AG09319 (cell line): ENCODE measurements at places on chromosomes 5 and 9.

DNA sequence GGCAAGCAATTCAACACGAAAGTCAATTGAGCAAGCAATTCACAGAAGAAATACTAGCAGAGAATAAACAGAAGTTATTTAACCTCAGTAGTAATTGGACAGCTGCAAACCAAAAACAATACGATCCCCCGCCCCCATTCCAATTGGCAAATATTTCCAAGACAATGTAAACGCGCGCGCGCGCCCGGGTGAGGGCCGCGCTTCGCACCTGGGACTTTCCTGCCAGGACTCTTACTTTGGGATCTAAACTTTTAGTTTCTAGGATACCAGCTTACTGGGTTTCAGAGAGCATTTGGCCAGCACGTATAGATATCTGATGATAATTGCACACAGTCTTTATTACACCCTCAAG lies 8.6 kb downstream of the RUFY1 start:
- DNase-seq = no peak

GRCh38 chr5:31731016-31731415 lies 92.1 kb downstream of the PDZD2 start:
- no peak for DNase-seq

- DNase-seq = no peak
These were observed at the start of gene ABCA2 for GRCh38 chr9:137027369-137028262. ABCA2 (minus strand) TSS chr9:137028237; CDS start chr9:137028140, 97 bp downstream.

GRCh38 chr9:133664173-133665050 lies 28.2 kb downstream of the DBH start:
- no peak for DNase-seq

- no peak for DNase-seq
These were observed 15.1 kb downstream of the PRKACG start for GRCh38 chr9:68998812-68999211.

- no peak for DNase-seq
These were observed 123.7 kb downstream of the C9orf50 start for GRCh38 chr9:129497005-129497812.

DNA sequence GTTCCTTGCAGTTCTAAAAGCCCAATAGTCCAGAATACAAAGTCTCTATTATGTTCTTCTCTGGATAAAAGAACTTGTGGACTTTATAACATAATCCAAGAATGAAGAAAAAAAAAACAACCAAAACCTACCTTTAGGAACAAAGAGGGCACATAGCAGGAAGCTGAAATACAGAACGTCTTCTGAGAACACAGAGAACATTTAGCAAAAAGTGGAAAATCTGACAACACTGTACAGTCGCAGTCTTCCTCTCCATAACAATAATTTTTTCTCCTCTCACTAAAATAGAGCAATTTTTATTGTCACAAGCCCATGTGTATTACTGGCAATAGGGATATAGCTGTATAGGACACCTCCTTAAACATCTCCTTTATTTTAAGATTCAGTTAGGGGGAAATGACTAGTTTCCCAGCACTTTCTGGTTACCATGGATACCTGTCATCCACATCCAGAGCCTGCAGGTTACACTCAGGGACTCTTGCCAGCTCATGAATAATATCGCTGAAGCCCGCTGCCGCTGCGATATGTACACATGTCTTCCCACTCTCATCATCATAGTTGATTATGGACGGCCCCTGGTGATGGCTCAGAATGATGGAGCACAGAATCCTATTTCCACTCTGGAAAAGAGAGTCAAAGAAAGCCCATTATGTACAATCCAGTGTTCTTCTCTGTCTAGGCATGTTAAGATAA lies 106.5 kb downstream of the ANKRD55 start:
- DNase-seq = no peak

GRCh38 chr5:112061666-112062065 lies 304.7 kb upstream of the NREP start:
- no peak for DNase-seq

GRCh38 chr5:172931001-172931536 lies 28.2 kb upstream of the RPL26L1 start:
- peak; percentile 82 for DNase-seq

- DNase-seq = peak; percentile 92
These were observed 250.0 kb downstream of the NR3C1 start for GRCh38 chr5:143153332-143154119.

DNA sequence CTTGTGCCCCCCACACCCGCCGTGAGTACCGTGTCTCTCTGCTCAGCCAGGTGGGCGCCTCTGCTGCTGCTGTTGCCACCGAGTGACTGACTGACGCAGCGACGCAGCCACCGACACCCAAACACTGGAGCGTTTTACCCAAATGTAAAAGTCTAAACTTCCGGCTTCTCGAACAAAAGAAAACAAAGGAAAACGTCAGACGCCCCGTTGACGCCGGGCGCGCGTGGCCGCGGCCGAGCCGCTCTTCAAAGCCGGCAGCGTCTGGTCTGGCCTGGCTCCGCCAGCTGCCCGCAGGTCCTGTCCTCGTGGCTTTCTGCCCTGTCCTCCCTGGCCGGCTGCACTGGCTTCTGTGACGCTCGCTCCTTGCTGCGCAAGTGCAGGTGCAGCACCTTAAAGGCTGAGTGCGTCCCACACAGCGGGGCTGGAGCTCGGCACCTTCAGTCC lies 41.4 kb upstream of the CLPTM1L start:
- no peak for DNase-seq

DNA sequence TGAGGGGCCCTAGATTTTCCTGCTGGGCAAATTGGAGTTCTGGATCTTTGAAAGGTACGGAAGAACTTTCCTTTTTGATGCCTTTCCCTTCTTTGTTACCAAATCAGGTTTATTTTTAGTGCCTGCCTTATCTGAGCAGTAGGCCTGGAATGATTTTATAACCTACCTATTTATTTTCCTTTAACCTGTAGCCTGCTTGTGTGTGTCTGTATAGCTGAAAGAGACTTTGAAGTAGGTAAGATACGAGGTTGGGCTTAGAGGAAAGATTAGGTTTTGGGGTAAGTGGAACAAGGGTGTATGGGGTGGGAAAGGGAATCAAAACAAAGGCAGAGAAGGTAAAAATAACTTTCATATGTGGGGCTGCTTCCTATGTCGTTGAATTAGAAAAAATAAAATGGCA lies 211.2 kb downstream of the CD180 start:
- no peak for DNase-seq

GRCh38 chr9:121192518-121192917 lies 9.2 kb downstream of the RAB14 start:
- no peak for DNase-seq

DNA sequence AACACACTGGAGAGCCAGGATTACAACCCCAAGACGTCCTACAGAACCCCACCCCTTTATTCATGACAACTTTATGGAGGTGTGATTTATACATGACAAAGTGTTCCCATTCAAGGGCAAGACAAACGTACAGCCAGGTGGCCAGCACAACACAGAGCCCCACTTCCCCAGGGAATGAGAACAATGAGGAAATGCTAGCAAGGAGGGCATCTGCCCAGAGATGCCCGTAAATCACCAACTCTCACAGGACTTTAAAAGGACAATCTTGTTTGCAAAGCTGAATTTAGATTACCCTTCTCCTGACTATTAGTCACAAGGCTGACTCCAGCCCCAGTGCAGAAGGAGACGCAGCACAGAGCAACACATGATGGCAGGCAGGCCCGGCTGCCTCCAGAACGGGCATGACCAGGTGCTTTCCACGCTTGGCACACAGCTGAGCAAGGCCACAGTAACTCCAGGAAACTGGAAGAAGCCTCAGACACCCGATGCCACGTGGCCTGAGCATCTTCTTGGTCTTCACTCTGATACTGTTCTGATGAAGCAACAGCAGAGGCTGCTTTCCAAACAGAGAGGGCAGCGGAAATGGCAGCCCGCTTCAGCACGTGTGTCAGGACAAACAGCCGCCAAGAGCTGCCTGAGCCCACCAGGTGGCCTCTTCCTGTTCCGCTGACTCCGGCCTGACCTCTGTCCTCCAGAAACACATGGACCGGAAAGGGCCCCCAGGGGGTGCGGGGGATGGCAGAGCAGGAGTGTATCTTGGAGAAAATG lies 51.4 kb downstream of the ROR2 start:
- no peak for DNase-seq

GRCh38 chr9:114125476-114126013 lies 26.5 kb upstream of the KIF12 start:
- DNase-seq = no peak

GRCh38 chr5:42143361-42143760 lies 218.3 kb downstream of the FBXO4 start:
- DNase-seq = no peak

DNA sequence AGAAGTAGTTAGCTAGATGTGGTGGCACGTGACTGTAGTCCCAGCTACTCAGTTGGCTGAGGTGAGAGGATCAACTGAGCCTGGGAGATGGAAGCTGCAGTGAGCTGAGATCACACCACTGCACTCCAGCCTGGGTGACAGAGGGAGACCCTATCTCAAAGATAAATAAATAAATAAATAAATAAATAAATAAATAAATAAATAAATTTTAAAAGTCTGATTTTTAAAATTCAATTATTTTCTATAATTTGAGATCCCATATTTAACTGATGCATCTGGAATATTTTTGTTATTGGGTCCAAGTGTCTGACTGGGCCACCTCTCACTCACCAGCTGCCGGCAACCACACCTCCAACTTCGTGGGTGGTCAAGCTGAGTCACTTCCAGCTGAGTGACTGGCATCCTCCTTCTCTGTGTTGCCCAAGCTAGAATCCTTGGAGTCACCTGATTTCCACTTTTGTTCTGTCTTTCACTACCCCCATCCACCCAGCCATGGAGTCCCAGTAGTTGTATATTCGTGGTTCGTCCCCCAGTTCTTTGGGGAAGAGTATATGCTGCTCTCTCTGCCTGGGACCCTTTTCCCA lies 70.9 kb downstream of the EGFLAM start:
- DNase-seq = no peak

GRCh38 chr9:70263421-70263820 lies 4.6 kb downstream of the SMC5 start:
- DNase-seq = no peak

GRCh38 chr9:114289106-114289505 lies 33.8 kb upstream of the ORM1 start:
- no peak for DNase-seq

- no peak for DNase-seq
These were observed 197.9 kb upstream of the ADAMTS16 start for GRCh38 chr5:4941957-4942830.

DNA sequence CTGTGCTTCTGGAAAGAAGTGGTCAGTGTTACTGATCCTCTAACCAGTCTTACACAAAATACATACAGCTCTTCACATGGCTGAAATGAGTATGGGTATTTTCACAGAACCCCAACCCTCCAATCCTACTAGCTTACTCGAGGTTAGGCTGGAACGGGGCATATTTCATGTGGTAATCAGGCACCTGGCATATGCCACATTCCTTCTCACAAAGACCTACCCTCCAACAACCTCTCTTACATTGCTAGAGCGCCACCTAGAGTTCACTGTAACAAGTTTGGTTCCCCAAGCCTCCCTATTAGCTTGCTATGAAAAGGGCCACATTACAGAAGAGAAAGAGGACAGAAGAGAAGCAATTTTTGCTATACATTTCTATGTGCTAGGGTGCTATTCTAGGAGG lies 597.3 kb downstream of the PRELID2 start:
- no peak for DNase-seq

GRCh38 chr5:38151878-38152277 lies 106.5 kb upstream of the EGFLAM start:
- no peak for DNase-seq

DNA sequence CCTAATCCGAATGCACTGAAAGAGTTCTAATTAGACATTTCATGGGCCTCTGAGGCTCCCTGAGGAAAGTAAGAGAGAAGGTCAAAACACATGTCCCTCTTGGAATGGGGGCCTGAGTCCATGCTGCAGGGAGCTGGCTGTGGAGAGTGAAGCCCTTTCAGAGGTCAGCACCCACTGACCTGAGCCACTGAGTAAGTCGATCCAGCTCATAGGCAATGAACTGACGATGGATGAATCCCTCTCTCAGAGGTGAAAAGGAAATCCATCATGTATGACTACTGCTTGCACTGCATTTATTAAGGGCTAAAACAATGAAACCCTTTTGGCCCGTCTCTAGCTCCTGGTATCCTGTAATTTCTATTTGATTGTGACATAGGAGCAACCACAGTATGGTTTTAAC lies 288.9 kb upstream of the VLDLR start:
- DNase-seq = no peak

DNA sequence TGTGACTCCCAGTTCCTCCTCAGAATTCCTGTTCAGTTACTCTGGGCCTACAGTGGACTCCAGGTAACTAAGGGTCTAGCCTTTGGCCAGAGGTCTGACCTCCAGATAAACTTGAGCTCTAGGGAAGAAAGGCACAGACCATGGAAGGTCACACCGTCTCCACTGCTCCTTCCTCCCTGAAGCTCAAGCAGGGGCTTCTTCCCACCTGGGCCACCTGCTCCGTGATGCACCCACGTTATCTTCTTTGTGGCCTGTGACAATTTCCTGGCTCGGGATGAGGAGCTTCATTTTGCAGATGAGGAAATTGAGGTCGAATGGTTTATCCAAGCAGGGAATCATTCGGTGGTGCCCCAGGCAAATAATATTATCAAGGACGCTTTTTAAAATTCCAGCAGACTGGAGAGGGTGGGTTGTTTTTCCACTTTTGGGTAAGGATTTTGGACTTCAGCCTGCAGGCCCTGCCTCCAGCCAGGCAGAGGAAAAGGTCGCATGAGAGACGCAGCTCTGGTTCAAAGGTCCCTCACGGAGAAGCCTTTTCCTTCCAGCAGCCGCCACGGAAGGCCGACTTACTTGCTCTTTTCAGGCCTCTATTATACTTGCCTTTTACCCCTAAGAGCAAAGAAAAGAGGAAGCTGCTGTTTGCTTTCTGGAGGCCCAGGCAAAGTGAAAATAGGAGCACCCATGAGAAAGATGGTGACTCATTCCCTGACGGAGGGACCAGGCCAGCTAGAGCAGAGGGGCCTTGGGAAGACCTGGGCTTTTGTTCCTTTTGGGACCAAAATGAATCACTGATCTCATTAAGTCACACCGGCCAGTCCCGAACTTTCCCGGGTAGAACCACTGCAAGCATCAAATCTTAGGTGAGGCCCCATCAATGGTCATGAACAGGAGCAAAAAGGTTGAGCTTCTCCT lies 22.8 kb upstream of the DUSP1 start:
- no peak for DNase-seq

DNA sequence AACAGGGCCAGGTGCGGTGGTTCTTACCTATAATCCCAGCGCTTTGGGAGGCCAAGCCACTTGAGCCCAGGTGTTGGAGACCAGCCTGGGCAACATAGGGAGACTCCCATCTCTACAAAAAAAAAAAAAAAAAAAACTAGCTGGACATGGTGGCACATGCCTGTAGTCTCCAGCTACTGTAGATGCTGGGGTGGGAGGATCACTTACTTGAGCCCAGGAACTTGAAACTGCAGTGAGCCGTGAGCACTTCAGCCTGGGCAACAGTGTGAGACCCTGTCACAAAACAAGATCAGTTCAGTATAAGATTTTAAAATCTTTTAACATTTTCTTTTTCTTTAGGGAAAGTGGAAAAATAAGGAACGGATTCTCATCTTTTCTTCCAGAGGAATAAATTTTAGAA lies 2.5 kb downstream of the BRIX1 start:
- DNase-seq = no peak
